RCC 7860 (cell line): ENCODE measurements at places on chromosomes 5 and 9.

GRCh38 chr5:6506611-6507010, 58.0 kb downstream of the UBE2QL1 start:
- no peak for DNase-seq

DNA sequence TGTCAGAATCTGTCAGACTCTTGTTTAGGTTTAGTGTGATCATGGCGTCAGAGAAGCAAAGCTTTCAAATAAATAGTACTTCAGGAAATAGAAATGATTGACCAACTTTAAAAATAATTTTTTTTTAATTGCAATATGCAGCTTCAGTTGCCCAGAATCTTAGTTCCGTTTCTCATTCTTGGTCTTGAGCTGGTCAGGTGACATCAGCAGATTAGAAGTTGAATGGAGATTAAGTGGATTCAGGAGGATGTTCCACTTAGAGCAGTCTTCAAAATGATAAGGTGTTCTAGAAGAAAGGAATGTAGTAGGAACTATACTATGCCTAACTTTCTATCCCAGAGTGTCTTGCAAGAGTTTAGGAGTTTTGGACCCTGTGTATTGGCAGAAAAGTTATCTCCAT, 30.6 kb downstream of the OTULIN start:
- DNase-seq: no peak

GRCh38 chr5:16970826-16971225, 34.7 kb upstream of the MYO10 start:
- DNase-seq: no peak

GRCh38 chr5:179410291-179411160, 65.3 kb upstream of the ADAMTS2 start:
- no peak for DNase-seq

GRCh38 chr5:112006721-112007120, 249.7 kb upstream of the NREP start:
- peak; percentile 67 for DNase-seq

- peak; percentile 10 for DNase-seq
Measured at GRCh38 chr5:53478411-53479044, 1.9 kb upstream of the FST start.

DNA sequence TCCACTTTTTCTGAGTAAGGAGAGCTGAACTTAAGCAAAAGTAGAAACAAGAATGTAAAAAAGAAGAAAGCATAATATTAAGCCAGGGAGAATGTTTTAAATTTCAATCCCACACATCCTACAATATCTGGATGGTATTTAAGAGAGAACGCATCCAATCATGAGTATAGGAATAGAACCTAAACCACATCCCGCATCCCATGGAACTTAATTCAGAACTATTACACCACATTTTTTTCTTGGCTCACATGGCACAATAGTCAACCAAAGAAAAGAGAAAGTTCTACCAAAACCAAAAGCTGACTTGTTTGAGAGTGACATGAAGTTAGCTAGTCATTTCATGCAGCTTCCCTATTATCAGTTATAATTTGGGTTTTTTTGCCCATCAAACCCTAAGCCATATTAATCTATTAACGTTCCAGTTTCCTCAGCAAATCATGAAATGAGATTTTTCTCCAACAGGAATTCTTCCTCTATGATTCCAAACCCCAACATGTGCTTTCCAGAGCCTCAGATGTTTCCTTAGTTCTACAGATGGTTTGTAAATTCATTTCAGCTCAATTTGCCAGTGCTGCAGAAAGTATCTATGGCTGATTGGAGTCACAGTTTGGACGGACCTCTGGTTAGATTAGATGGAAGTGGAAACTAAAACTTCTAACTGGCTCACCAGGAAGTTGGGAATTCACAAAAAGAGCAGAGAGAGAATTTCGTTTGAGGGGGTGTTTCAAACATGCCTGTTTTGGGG, 22.5 kb downstream of the ADAMTSL1 start:
- no peak for DNase-seq

- DNase-seq: no peak
Measured at GRCh38 chr9:121735793-121736770, 84.6 kb downstream of the DAB2IP start.

GRCh38 chr9:13139641-13140171, 139.8 kb downstream of the MPDZ start:
- DNase-seq: peak; percentile 50

- DNase-seq: no peak
Measured at GRCh38 chr5:131459216-131459615, 175.8 kb downstream of the RAPGEF6 start.

- DNase-seq: no peak
Measured at GRCh38 chr5:133924221-133924920, 44.1 kb downstream of the C5orf15 start.

DNA sequence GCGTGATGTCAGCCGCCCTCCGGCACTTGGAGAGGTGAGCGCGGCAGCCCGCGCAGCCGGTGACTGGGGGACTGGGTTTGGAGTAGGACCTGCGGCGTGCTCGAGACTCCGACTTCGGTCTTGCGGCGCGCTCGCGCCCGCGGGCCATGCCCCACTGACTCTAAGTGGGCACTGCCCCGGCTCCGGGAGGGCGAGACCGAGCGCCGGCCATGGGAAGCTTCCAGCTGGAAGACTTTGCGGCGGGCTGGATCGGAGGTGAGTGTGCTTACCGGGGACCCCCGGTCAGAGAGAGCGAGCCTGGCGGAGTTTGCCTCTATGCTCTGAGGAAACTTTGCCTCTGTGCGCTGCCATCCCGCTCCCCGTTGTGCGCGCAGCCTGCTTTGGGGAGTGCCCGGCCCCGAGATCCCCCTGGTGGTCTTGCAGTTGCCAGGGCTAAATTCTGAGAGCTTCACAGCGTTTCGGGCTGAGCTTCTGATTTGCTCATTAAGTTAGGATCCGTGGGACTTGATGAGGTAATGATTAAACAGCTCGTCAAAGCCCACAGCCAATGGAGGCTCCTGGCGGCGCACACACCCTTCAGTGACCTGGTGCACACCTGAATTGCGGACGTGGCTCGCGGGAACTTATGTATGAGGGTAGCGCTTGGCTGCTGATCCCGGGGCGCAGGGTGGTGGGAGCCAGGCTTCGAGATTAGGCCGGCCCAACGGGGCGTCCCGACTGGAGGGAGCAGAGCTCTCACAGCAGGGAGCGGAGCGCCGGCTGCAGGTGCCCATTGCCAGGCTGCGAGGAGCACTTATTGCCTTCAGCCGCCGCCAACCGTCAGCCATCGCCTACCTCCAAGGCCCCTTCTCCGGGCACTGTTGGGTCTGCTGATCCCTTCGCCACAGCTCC, at the start of gene SLC25A48:
Gene SLC25A48 (plus strand): TSS at position 25 of the 891 bp plus-strand sequence. CDS start 185 bp downstream, at position 210.
- no peak for DNase-seq

DNA sequence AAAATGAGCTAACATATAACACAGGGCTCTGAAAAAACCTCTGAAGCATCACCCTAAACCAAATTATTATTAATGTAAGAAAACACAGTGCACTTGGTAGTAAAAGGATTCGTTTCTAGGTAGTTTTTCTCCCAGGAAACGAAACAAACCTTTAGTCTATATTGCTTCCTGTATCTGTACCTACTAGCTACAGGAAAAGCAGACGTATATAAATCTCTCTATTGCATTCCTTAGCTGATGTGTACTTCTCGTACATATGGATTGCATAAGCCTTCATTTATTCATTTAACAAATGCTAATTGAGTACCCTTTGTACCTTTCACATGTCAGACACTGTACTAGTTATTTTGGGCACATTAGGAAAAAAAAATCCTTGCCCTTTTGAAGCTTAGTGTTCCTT, 85.0 kb upstream of the RASA1 start:
- DNase-seq: no peak

DNA sequence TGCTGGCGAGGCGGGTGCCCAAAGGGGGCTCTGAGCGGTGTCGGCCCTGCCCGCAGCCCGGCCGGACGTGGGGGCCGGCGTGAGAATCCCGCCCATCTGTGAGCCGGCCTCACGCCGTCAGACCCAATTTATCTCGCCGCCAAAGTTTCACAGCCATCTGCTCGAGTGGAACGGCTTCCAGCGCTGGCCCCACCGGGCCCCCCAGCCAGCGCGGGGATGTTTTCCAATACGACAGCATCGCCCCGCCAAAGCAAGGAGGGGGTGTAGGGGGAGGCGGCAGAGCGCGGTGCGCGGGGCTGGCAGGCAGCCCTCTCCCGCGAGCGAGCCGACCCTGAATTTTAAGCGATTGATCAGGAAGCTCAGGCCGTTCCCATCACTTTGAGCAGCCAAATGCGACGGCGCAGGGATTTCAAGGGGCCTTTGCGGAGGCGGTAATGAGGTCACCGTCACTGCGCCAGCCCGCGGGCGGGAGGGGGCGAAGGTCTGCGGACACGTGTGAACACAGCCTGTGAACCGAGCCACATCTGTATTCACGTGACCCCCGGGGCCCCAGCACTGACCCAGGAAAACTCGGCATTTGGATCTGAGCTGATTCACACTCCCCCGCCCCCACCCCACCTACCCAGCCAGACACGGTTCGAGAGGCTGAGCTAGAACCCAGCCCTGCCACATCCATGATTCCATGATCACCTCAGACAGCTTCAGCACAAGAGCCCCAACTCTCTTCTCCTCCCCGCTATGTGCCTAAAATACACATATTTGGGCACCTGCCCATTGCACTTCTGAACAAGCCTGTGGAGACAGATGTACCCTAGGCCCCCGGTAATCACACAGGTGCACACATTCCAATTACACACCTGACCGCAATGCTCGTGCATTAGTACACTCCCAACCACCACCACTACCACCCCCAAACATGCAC, 47.8 kb upstream of the PSD2 start:
- peak; percentile 79 for DNase-seq

DNA sequence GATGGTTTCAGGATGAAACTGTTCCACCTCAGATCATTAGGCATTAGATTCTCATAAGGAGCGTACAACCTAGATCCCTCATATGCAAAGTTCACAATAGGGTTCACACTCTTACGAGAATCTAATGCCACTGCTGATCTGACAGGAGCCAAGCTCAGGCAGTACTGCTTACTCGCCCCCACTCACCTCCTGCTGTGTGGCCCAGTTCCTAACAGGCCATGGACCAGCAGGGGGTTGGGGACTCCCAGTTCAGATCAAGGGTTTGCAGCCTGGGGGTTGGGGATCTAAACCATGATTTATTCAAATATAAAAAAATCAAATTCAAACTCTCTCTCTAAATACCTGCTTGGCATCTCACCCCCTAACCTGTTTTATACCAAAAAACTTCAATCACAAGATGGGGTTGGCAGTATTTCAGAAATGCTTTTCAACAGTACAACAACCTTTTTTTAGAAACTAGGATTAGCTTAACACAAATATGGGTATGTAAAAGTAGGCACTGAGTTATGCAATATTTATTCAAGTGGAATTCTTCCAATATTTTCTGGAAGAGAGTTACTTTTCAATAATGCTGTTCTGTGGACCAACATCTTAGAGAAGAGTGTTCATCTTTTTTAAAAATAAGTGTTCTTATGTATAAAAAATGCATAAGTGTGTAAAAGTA, 30.1 kb upstream of the SLC12A2 start:
- no peak for DNase-seq

GRCh38 chr5:2756211-2757152, 5.0 kb upstream of the IRX2 start:
- DNase-seq: no peak

- DNase-seq: no peak
Measured at GRCh38 chr9:117886616-117887015, 182.4 kb downstream of the TLR4 start.

- no peak for DNase-seq
Measured at GRCh38 chr9:131404581-131404980, 10.7 kb downstream of the PRRC2B start.

DNA sequence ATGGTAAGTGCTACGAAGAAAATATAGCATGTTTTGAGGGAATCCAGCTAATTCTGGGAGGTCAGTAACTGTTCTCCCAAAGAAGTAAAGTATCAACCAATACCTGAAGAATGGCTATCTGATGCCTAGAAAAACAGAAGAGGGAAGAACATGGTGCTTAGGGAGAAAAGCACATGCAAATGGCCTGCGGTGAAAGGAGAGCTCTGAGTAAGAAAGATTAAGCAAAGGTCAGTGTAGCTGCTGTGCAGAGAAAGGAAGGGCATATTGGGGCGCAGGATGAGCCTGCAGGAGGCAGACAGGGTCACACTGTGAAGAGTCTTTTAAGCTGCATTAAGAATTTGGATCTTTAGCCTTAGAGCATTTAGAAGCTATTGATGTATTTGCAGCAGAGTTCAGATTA, 11.0 kb downstream of the ADRB2 start:
- DNase-seq: no peak

GRCh38 chr9:3138231-3139229, 294.6 kb upstream of the PUM3 start:
- no peak for DNase-seq

- DNase-seq: no peak
Measured at GRCh38 chr5:59569608-59570334, 323.8 kb downstream of the PDE4D start.

DNA sequence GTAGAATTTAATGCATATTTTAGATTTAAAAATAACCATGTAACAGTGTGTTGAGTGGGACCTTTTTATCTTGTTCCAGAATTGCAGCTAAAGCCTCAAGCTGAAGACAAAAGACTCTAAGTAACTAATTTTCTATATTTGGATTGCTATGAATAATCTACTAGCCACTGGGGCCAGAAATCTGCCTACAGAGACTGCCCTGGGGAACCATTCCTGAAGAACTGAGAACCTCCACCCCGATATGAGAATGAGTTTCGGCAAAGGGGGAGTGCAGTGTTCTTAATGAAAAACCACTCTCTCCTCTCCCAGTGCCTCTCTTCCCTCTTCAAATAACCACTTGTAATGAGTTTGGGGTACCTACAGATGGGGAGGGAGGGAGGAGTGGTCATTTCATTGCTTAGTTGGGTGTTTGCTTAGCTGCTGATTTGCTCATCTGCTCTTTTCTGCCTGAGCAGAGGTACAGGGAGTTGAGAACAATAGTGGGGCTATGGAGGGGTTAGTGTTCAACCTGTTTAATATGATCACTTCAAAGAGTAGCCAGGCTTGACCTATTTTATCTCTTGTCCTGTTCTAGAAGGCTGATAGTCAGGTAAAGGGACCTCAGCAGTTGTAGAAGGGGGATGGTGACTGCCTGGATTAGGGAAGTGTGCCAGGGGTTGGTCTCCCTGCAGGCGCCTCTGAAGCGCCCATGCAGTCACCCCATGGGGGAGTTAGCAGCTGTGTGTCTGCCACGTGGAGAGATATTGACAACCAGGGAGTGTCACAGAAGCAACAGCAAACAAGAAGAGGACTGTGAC, 47.7 kb downstream of the ATG10 start:
- DNase-seq: no peak

- DNase-seq: no peak
Measured at GRCh38 chr5:109693535-109694400, 4.0 kb downstream of the MAN2A1 start.

- DNase-seq: no peak
Measured at GRCh38 chr9:130470950-130471349, 26.2 kb downstream of the ASS1 start.
